Upper lobe of left lung (tissue), 6 donors: ENCODE measurements at places on chromosomes 13 and 19.

DNA sequence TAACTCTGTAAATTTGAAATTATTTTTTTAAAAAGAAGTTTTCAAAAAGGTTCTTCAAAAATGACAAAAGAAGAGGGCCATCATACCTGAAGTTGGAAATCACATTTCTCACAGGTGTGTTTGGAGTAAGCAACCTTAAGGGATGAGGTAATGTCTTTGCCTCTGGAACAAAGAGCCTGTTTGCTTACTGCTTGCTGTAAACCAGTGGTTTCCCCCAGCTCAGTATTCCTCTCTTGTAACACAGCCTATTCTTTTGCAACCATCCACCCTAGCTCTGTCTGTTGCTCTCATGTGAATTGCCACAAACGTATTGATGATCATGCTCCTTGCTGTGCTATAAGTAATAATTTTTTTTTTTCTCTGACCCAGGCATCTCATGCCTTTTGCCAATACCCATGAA lies 38.1 kb downstream of the UCHL3 start:
- no peak for DNase-seq

DNA sequence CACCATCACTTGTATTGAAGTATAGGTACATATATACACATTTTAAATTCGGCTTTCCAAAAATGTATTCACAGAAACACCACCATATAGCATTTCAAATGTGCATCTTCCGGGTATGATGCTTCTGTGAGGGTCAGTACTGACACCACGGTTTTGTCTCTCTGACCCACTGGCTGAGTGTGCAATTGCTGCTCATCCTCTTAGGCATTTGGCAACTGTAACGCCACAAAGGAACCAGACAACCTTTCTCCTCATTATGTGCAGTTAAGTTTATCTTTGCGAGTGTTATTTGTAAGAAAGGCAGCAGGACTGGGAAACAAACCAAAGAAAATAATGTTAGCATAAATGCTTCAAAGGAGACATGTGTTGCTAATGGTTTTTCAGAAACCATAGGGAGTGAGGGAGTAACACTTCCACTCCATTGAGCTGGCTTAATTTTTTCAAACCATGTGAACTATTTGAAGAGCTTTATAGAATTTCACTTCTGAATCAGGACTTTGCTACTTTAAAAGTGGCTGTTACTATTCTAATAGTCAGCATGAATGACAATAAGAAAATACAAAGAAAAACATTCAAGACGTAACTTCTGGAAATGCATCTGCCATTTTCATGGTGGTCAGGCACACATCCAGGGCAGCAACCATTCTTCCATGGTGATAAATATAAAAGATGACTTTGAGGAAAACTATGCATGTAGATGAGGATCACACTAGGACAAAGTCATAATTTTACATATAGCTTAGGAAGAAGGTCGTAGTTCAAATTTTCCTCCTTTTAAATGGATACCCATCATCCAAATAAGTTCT lies 423.3 kb downstream of the MZT1 start:
- no peak for DNase-seq

DNA sequence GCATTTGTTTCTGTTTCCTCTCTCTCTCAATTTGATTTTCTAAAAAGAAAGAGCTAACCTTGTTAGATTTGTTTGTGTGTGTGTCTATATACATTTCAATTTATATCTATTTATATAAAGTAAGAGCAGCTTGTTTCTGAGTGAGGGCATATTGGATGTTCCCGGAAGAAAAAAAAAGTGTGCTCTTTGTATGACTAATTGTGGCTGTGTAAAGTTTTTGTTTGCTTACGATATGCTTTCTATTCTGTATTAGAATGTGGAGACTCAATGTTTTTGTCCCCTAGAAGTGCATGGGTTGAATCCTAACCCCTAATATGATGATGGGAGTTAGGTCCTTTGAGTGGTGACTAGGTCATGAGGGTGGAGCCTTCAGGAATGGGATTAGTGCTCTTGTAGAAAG lies 66.6 kb upstream of the C1QTNF9B start:
- DNase-seq: no peak

DNA sequence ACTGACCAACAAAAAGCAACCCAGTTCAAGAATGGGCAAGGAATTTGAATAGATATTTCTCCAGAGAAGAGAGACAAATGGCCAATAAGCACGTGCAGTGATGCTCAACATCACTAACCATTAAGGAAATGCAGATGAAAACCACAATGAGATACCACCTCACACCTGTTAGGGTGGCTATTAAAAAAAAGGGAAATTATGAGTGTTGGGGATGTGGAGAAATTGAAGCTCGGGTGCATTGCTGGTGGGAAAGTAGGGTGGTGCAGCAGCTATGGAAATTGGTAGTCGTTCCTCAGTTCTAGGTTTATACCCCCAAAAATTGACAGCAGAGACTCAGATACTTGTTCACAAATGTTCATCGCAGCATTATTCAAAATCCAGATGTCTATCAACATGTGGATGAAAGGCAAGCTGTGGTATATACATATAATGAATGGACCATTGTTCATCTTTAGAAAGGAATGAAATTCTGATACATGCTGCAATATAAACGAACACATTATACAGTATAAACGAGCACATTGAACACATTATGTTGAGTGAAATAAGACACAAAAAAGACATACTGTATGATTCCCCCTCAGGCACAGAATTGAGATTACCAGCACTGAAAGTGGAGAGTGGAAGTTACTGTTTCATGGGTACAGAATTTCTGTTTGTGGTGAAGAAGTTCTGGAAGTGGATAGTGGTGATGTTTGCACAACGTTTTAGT lies 927 bp downstream of the CHAMP1 start:
- no peak for DNase-seq

GRCh38 chr19:6475321-6476108 lies 6.1 kb downstream of the DENND1C start:
- peak; percentile 74 for DNase-seq

- no peak for DNase-seq
Measured at GRCh38 chr13:110820322-110820721, 94.5 kb downstream of the ANKRD10 start.

DNA sequence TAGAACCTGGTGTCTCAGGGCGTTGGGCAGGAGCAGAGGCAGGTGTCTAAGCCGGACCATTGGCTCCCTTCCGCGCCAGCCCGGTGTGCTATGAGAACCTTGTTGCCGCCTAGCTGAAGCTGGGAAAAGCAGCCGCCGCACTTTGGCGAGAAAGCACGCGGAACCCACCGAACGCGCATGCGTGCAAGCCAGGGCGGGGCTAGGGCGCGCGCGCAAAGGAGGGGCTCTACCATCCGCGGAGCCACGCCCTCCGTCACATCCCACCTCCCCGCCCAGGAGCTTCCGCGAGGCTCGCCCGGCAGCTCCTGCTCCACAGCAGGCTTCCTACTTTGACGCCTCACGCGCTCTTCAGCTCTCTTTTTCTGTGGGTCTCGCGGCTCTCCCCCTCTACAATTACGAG lies 51.3 kb downstream of the WDR87 start:
- DNase-seq: peak; percentile 89

DNA sequence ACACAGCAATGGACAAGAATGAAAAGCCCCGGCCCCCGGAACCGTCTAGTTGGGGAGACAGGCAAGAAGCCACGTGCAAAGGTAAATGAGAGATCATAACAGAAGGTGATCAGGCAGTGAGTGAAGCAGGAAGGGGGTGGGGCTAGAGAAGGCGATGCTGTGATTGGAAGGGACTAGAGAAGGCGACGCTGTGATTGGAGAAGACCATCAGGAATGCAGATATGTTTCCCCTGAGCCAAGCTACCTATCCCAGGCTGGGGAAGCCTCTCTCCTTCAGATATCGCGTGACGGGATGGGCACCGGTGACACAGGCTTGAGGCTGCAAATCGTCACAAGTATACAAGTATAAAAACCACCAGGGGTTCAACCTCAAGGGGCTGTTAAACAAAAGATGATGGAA lies 21.8 kb downstream of the DCAF15 start:
- no peak for DNase-seq
